ENCODE measurements at places on chromosomes 3 and 15.

GRCh38 chr3:130789782-130790322 lies 43.2 kb upstream of the PIK3R4 start:
- no peak for DNase-seq

- DNase-seq = no peak
These were observed 793.0 kb downstream of the MCTP2 start for GRCh38 chr15:95024351-95024750.

- no peak for DNase-seq
These were observed 19.0 kb downstream of the TM4SF4 start for GRCh38 chr3:149493315-149494021.

- peak; percentile 92 for DNase-seq
These were observed 13.2 kb upstream of the SHF start for GRCh38 chr15:45200799-45201556.

GRCh38 chr3:23829242-23829934 lies 23.6 kb downstream of the UBE2E1 start:
- DNase-seq = no peak

GRCh38 chr3:174495311-174495710 lies 363.8 kb upstream of the NAALADL2 start:
- no peak for DNase-seq

GRCh38 chr3:41521010-41521655 lies 321.8 kb downstream of the CTNNB1 start:
- DNase-seq = no peak

GRCh38 chr15:95210436-95210981 lies 979.1 kb downstream of the MCTP2 start:
- DNase-seq = no peak

GRCh38 chr3:52086976-52087663 lies 30.7 kb upstream of the DUSP7 start:
- no peak for DNase-seq

DNA sequence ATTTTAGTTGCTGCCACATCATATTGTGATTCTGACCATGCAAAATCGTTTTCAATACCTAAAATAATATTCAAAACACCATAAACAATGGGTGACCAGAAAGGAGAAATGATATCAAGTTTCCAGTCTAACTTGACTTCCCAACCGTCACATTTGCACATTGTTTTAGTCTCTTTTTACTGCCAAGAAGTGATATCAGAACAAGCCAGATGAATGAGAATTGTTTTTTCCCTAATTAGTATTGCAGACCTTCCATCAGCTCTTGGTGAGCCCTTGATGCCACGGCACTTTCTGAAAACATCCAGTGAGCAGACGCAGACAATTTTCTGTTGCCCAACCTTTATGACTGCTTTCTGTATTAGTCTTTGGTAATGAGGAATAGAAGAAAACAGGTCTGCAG lies 62.5 kb downstream of the SPATA16 start:
- DNase-seq = no peak

GRCh38 chr15:36884518-36884875 lies 215.9 kb downstream of the MEIS2 start:
- DNase-seq = no peak

DNA sequence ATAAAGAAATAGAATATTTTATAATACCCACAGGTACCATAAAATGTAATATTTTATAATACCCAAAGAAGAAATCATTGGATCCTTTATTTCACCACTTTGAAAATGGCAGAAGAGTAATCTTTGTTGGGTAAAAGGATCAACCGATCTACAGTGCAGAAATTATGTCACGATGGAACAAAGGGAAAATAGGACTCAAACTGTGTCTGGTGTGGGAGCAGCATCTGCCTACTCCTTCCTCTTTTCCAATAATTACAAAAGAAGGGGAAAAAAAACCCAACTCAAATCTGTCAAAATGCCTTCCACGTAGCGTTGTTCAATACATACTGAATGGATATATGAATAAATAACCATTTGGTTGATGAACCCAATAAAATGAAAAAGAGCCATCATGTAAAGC lies 492.6 kb upstream of the TBL1XR1 start:
- no peak for DNase-seq

GRCh38 chr3:38573556-38573955 lies 75.9 kb downstream of the SCN5A start:
- no peak for DNase-seq

GRCh38 chr3:42827023-42827422 lies 17.8 kb downstream of the ACKR2 start:
- DNase-seq = no peak
